ENCODE measurements at places on chromosomes 5 and 9. TPM values are rescaled to one million over a fixed set of nuclear protein-coding genes. Genes with fewer than 3 reads are reported as not detected.

- H3K4me3 ChIP-seq, result no peak overlapping the region
- H3K27ac ChIP-seq, result no peak overlapping the region
- peaks cover 25% of the 10 kb centered on the region for H3K4me1 ChIP-seq
- no peak for DNase-seq
- H3K36me3 ChIP-seq, result peaks cover 10% of the 10 kb centered on the region
Measured at GRCh38 chr5:67066815-67067214, 129.8 kb downstream of the CD180 start.

- H3K36me3 ChIP-seq, result no peaks in the 10 kb centered on the region
- H3K4me3 ChIP-seq, result no peak overlapping the region
- H3K27ac ChIP-seq, result no peak overlapping the region
- DNase-seq, result no peak
- peaks cover 68% of the 10 kb centered on the region for H3K27me3 ChIP-seq
- H3K4me1 ChIP-seq, result peaks cover 22% of the 10 kb centered on the region
Measured at GRCh38 chr5:16933337-16933736, 2.8 kb downstream of the MYO10 start.

DNA sequence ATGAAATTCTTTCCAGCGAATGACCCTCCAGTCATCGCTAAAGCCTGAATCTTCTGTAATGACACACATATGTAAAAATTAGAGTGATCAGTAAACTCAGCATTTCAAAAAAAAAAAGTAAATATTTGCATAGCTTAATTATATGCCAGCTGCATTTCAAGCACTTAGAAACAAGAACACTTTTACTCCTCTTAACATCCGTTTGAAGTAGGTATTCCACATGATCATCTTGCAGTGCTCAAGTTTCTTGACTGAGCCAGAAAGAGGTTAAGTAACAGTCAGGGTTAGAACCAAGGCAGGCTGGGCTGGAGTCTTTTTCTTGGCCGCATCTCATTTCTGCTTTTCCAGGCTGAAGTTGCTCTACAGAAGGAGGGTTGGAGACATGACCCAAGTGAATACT, 27.6 kb downstream of the EGFLAM start:
- H3K27me3 ChIP-seq, result peaks cover 2% of the 10 kb centered on the region
- H3K27ac ChIP-seq, result no peak overlapping the region
- H3K36me3 ChIP-seq, result no peaks in the 10 kb centered on the region
- DNase-seq, result no peak

DNA sequence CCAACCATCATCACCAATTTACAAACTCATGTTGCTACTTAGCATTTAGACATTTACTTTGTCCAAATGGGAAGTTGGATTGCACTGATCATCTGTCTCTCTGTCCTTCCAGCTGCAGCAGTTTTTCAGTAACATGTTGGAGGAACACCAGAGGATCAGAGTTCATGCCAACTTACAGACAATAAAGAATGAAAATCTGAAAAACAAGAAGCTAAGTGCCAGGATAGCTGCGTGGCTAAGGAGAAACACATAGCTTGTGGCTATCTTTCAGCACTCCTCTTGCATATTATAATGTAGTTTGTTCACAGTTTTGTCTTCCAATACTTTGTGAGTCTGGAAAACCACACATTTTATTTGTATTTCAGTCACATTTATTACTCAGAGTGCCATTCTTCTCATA, 6.4 kb upstream of the ARL14EPL start:
- H3K27ac ChIP-seq, result no peak overlapping the region
- peaks cover 19% of the 10 kb centered on the region for H3K27me3 ChIP-seq
- DNase-seq, result no peak

- no peaks in the 10 kb centered on the region for H3K36me3 ChIP-seq
- no peak overlapping the region for H3K27ac ChIP-seq
- no peak for DNase-seq
- no peak overlapping the region for H3K4me3 ChIP-seq
- H3K4me1 ChIP-seq, result no peaks in the 10 kb centered on the region
Measured at GRCh38 chr9:3793971-3794383, 268.2 kb upstream of the RFX3 start.

GRCh38 chr5:92852219-92852618, 728.8 kb downstream of the NR2F1-AS1 start:
- no peaks in the 10 kb centered on the region for H3K36me3 ChIP-seq
- no peak overlapping the region for H3K4me3 ChIP-seq
- DNase-seq, result no peak
- no peaks in the 10 kb centered on the region for H3K4me1 ChIP-seq
- H3K27me3 ChIP-seq, result no peaks in the 10 kb centered on the region

DNA sequence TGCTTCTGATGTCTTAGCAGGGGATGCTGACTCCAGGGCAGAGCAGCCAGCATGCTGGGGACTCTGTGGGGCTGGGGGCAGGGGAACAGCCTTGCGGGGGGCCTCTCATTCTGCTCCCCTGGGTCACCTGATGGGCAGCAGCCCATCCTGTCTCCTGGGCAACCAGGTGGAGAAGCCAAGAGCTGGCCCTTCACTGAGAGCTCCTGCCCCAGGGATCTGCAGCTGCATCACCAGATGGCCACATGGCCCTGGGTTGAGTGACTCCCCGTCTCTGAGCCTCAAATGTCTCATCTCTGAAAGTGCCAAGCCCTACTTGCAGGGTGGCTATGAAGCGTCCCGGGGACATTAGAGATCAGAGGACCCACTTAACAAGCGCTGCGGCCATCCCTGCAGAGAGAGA, 49.1 kb downstream of the LRSAM1 start:
- H3K4me3 ChIP-seq, result no peak overlapping the region
- DNase-seq, result no peak
- H3K27ac ChIP-seq, result no peak overlapping the region
- no peaks in the 10 kb centered on the region for H3K27me3 ChIP-seq
- H3K36me3 ChIP-seq, result peaks cover 7% of the 10 kb centered on the region

DNA sequence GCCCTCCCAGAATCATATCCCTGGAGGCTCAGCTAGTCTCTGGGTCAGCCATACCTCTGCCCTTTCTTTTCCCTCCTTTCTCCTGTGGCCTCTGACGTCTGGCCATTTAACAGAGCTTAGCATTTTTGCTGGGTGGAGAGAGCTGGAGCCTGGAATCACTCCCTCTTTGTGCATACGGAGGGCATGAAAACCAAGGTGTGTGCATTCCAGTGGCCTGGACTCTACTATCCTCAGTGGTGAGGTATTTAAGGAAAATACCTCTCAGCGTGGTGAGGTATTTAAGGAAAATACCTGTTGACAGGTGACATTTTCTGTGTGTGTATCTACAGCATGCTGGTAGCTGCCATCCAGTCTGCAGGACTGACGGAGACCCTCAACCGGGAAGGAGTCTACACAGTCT, 27.5 kb downstream of the TGFBI start:
- no peak overlapping the region for H3K27ac ChIP-seq
- no peak overlapping the region for H3K4me3 ChIP-seq
- H3K36me3 ChIP-seq, result no peaks in the 10 kb centered on the region
- no peak for DNase-seq
- peaks cover 4% of the 10 kb centered on the region for H3K27me3 ChIP-seq

GRCh38 chr5:998246-999031, 10.2 kb upstream of the NKD2 start:
- no peak for DNase-seq
- peaks cover under 1% of the 10 kb centered on the region for H3K27me3 ChIP-seq

DNA sequence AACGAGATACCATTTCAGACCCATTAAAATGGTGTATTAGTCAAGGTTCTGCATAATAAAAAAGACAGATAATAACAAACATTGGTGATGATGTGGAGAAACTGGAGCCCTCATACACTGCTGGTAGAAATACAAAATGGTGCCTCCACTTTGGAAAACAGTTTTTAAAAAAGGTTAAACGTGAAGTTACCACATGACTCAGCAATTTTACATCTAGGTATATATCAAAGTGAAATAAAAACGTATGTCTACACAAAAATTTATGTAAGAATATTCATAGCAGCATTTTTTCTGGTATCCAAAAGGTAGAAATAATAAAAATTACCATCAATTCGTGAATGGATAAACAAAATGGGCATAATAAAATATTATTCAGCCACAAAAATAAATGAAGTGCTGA, 519.8 kb downstream of the TLE4 start:
- H3K27me3 ChIP-seq, result peaks cover 5% of the 10 kb centered on the region
- H3K4me1 ChIP-seq, result peaks cover 26% of the 10 kb centered on the region
- no peak overlapping the region for H3K27ac ChIP-seq
- peaks cover 2% of the 10 kb centered on the region for H3K36me3 ChIP-seq
- H3K4me3 ChIP-seq, result no peak overlapping the region

- DNase-seq, result no peak
- no peaks in the 10 kb centered on the region for H3K4me1 ChIP-seq
Measured at GRCh38 chr5:97923997-97924396, 741.0 kb upstream of the RIOK2 start.

GRCh38 chr5:132764051-132764450, 13.0 kb downstream of the SEPTIN8 start:
- H3K4me3 ChIP-seq, result no peak overlapping the region
- no peaks in the 10 kb centered on the region for H3K4me1 ChIP-seq
- H3K27me3 ChIP-seq, result no peaks in the 10 kb centered on the region
- peaks cover 2% of the 10 kb centered on the region for H3K36me3 ChIP-seq

DNA sequence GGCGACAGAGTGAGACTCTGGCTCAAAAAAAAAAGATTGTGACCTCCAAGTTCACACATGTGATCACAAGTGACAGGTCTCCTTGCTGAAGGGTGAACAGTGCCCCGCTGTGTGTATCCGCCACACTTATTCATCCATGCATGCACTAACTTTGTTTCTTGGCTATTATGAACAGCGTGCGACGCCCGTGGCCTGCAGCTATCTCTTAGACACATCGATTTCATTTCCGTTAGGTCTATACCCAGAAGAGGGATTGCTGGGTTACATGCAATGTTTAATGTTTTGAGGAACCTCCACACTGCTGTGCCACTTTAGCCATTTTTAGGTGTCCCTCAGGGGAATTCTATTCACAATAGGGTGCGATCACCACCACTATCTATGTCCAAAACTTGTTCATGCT, 12.1 kb upstream of the EGFL7 start:
- DNase-seq, result no peak
- no peak overlapping the region for H3K27ac ChIP-seq
- no peak overlapping the region for H3K4me3 ChIP-seq
- H3K4me1 ChIP-seq, result no peaks in the 10 kb centered on the region

DNA sequence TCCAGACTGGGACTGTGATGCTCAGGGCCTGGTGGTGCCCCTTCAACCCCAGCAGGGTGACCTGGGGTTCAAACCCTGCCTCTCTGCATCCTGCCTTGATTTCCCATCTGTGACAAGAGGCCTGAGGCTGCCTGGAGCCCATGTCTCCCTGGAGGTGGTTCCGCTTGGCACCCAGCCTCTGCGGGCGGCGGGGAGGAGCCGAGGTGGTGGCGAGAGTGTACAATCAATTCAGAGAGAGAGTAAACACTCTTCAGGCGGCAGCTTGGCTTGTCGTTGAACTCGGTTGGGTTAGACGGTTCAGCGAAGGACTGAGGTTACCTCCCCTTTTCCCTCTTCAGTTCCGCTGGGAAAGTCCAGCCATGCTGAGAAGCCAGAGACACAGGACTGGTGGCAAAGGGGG, 39.3 kb downstream of the NTNG2 start:
- no peak overlapping the region for H3K4me3 ChIP-seq
- no peak overlapping the region for H3K27ac ChIP-seq
- H3K36me3 ChIP-seq, result no peaks in the 10 kb centered on the region
- H3K27me3 ChIP-seq, result peaks cover 7% of the 10 kb centered on the region
- H3K4me1 ChIP-seq, result no peaks in the 10 kb centered on the region

GRCh38 chr5:74652576-74652975, 12.0 kb upstream of the ENC1 start:
- peaks cover 4% of the 10 kb centered on the region for H3K27me3 ChIP-seq
- H3K36me3 ChIP-seq, result no peaks in the 10 kb centered on the region
- no peaks in the 10 kb centered on the region for H3K4me1 ChIP-seq
- no peak overlapping the region for H3K4me3 ChIP-seq
- DNase-seq, result no peak

DNA sequence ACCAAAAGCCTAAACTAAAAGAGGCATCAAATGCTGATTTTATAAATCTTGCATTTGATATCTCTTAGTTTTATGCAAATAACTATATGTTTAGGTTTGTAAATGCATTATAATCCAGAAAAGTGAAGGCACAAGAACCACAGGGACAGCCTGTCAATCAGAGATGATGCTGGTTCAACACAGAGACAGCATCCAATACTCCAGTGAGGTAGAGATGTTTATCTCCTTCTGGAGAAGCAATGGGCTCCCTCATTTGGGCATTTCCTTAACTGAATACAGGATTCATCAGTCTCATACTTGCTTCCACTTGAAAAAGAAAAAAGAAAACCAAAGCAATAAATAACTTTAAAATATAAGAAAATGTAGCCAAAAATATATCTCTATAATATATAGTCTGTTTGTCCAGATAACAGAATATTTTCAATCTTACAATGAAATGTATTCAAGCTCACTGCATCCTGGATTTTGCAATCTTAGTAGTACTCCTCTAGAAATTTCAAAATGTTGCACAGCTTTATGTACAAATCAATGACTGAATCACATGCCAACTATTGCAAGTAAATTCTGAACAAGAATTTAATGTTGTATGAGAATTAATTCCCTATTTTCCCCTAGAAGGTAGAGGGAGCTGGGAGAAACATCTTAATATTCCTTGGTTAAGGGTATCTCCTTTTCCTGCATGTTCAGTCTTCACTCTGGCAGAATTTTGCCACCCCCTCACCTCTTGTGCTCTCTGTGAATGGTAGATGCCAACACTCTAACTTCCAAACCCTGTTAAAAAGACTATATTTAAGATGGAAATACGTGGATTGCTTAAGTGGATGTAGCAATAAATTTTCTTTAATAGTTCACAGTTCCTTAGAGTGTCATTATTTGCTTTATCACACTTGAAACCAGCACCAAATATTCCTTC, 191.1 kb upstream of the GAS1 start:
- H3K4me3 ChIP-seq, result no peak overlapping the region
- H3K36me3 ChIP-seq, result no peaks in the 10 kb centered on the region
- DNase-seq, result no peak
- H3K4me1 ChIP-seq, result no peaks in the 10 kb centered on the region

DNA sequence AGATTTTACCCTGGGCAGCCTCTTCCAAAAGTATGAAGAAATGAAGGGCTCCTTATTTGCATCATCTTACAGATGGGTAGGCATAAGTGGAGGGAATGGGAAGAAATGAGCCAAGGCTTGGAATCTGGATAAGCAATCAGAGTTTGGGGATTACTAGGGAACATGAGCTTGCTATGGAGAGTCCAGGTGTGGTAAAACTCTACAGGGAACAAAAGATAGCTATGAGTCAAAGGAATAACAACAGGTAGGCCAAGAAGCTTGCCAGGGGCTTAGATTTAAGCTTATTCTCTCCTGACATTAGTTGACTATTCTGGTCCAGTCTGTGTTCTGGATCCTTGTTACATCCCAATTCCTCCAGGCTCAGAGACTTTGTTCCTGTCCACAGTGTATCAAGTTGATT, 16.4 kb downstream of the RFK start:
- no peak overlapping the region for H3K27ac ChIP-seq
- H3K36me3 ChIP-seq, result no peaks in the 10 kb centered on the region
- no peaks in the 10 kb centered on the region for H3K4me1 ChIP-seq
- DNase-seq, result no peak

Gene SPATA31A3
- not detected for total RNA-seq

Gene SCGB3A2
- not detected for total RNA-seq

Gene MLANA
- not detected for total RNA-seq

Gene ZNF879
- total RNA-seq, result 2.1 TPM
